ENCODE measurements at places on chromosomes 1 and 21.

DNA sequence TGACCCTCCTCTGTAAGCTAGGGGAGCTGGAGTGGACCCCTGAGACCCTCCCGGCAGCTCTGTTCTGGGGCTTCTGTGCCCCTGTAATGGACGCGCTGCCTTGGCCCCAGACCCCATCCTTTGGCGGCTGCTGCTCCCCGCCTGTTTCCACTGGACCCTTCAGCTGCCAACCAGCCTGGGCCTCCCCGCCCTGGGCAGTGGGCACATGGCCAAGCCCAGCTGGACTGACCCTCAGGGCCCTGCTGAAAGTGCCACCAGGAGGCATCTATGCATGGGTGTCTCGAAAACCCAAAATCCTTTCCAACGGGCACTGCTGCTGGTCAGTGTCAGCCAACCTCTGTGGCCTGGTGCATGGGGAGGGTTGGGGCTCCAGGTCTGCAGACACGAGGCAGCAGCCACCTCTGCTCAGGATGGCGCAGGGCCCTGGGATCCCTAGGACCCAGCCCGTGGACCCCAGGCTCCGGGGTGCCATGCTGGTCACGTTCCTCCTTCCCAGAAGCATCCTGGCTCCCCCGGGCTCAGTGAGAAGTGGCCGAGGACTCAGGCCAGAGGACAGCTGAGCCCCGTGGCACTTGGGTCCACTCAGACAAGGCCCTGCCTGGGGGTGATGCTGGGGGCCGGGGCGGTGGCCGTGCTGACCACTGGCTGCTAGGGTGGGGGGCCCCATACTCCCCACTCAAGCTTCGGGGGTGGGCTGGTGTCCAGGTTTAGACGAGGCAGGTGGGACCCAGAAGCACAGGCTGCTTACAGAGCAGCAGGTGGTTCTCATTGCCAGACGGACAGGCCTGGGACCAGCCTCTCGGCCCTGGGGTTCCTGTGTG, 46.9 kb downstream of the SLX9 start:
- DNase-seq: no peak

DNA sequence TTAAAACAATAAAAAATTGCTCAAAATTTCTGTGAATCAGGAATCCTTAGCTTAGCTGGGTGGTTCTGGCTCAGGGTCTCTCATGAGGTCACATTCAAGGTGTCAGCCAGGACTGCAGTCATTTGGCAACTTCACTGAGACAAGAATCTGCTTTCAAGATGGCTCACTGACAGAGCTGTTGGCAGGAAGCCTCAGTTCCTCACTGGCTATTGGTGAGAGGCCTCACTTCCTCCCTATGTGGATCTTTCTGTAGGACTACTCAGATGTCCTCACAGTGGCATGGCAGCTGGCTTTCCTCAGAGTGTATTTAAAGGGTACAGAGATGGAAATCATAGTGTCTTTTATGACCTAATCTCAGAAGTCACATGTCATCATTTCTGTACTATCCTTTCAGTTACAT, 785.7 kb downstream of the ADGRL2 start:
- no peak for DNase-seq

DNA sequence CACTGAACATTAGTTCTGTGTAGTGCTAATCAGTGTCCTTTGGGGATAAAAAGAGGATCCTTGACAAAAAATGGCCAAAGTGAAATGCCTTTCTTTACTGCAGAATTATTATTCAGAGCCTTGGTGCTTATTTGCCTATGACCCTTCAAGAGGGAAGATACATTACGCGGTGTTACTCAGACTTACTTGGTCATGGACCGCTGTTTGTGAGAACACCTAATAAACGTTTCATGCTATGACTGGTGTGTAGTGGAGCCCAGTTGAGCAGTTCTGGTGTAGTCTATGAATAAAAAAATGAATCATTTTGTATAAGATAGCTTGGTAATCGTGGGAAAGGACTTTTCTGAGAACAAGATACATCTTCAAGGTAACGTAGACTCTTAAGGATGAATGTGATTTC, 8.3 kb downstream of the NFYC start:
- no peak for DNase-seq

DNA sequence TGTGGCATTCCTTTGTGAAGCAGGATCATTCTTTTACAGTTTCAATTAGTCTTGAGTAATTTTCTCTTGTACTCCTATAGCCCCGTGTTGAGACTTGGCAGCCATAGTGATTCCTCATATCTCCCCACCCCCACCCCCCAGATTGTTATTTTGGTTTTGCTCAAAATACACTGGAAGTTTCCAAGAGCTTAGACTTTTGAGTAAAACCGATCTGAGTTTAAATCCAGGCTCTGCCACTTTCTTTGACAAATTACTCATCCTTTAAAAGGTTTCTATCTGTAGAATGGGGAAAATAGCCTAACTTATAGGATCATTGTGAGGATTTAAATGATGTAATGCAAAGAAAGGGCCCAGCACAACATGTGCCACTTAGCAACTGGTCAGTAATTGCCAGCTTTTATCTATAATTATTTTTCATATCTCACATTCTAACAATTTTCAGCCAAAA, 53.1 kb upstream of the RC3H1 start:
- DNase-seq: no peak

- no peak for DNase-seq
Observed at GRCh38 chr1:190399233-190399632, 78.4 kb downstream of the BRINP3 start.

DNA sequence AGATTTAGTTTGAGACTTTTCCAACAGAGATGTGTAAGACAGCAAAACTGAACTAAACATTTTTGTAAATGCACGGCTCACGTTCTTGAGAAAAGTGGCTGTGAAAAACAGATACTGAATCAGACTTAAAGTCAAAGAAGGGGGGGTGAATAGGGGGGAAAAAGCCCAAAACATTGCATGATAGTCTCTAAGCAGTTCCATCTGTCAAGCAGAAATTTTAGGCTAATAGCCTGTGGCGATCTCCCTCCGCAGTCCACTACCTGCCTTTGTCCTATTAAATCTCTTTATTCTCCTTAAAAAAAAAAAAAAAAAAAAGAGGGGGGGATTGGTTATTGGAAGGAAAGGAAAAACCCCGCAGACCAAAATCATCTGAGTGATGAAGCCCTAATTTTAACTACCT, 217.6 kb upstream of the NFIA start:
- DNase-seq: no peak

Measured in activated CD8-positive, alpha-beta memory T cell treated with anti-CD3 and anti-CD28 coated beads for 48 hours (primary cell).